ENCODE measurements at places on chromosomes 4 and X.

- no peak for DNase-seq
Measured at GRCh38 chrX:17292111-17292527, 82.9 kb upstream of the NHS start.

DNA sequence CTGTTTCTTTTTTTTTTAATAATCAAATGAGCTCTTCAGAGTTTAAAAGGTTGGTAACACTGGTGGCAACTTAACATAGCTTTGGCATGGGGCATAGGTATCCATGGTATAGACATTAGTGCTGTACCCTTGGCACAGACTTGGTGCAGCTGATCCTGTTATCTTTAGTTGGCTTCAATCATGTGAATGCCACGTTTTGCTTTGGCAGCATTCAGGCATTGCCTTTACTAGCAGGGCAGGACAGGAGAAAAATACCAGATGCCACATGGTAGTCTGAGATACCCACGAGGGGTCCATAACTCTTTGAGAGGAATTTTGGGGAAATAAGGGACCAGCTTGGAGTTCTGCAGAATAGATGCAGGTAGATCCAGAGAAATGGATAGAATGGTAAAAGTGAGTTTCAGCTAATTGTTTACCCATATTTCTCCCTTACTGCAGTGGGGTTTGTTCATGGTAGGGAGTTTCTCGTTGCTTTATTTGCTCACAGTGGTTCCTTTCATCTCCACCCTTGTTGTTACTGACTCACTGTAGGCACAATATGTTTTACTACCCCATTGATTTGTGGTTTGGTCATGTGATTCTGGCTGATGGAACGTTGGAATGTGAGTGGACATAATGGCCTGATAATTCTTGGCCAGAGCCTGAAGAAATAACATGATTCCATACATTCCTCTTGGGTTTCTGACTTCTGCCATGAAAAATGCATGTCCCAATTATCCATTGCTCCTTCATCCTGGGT lies 342.7 kb downstream of the GLUD2 start:
- DNase-seq = no peak

GRCh38 chr4:34108391-34108790 lies 2135.9 kb downstream of the ARAP2 start:
- DNase-seq = no peak

DNA sequence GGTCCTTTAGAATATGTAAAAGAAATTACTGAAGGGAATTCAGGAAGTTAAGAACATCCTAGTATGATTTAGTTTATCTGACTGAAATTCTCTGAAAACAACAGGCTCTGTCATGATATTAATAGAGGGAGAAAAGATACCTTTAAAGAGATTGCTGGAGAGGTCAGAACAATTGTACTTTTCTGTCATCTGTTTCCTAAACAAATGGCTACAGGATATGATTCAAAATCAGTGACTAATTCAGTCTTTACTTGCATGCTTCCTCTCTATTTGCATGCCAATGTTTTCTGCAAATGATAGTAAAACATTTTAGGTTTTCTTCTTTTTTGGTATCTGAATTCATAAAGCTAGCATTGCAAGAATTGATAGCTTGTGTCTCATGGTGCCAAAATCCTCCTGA lies 616.7 kb upstream of the PCDH7 start:
- DNase-seq = no peak

DNA sequence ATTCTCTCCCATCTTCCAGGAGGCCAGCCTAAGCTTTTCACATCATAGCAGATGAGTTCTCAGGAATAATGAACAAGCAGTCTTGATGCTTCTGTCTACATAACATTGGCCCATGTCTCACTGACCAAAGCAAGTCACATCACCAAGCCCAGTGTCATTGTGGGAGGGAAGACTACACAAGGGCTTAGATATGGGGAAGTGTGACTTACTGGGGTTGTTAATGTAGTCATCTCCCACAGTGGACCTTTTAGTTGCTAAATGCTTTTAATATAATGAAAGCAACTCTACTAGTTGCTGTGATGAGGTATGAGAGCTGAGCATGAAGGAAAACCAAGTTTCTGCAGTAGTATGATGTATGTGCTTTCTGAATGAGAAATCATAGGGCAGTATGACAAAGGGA lies 40.5 kb downstream of the TSPAN7 start:
- DNase-seq = no peak

DNA sequence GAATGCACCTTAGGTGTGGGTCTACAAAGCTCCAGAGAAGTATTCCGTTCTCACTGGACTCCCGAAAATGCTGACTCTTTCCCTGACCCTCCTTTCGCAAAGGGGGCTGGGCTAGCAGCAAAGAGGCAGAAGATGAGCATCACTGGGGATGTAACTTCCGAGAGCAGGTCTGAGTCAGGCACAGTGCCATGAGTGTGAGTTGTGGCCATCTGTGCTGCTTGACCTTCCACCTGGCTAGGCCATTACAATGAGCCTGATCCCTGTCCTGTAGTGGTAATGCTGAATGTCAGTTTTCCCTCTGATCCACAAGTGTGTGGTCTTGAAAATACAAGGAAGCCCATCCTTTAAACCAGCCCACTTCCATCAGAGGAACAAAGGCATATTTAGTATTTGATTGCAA lies 479.4 kb downstream of the AFF2 start:
- DNase-seq = no peak

GRCh38 chrX:3545901-3546300 lies 167.5 kb downstream of the PRKX start:
- DNase-seq = no peak

- no peak for DNase-seq
Measured at GRCh38 chrX:14491689-14492088, 37.6 kb upstream of the GLRA2 start.

DNA sequence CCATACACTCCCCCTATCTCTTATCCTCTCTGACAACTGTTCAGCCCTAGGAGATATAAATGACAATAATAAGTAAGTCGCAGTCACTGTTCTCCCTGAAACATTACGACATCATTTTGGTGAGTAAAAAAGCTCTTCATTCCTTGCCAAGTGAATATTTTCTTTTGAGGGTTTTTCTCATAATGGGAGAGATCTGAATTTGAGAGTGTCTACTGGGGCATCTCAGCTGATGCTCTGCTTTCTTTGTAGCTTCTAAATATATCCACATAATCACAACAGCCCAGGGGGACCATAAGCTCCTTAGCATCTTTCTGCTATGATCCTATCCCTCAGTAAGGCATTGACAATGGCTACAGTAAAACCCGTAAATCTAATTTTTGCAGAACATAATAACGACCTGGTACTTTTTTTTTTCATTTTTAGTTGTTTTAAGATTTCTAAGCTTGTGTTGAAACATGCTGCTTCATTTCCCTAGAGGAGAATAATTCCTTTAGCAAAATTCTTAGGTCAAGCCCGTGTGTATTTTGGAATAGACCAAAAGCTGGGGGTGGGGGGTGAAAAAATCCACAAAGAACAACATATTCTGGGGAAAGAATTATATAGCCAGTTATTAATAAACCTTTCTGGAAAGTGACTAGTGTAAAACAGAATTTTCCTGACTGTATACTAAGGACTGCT lies 78.1 kb upstream of the GPM6B start:
- DNase-seq = no peak

- no peak for DNase-seq
Measured at GRCh38 chrX:28901637-28902036, 314.4 kb downstream of the IL1RAPL1 start.

DNA sequence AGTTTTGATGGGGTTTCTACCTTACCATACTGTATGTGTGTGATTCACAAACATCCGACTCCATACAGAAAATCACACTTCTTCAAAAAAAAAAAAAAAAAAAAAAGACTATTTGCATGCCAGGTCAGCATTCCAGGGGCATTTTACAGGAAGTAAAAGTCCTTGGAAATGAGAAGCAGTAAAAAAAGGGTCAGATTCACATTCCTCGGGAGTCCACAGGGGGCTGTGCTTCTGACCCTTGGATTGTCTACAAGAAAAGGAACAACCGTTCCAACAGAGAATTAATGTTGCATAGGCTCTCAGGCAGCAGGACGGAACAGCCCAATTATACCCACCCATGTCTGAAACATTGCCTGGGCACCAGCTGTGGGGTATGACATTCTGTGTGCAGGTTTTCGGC lies 290.3 kb downstream of the LDB2 start:
- no peak for DNase-seq

- DNase-seq = no peak
Measured at GRCh38 chrX:149521438-149521837, 16.3 kb upstream of the IDS start.

- no peak for DNase-seq
Measured at GRCh38 chr4:154574311-154574710, 11.5 kb downstream of the FGB start.

- peak; percentile 56 for DNase-seq
Measured at GRCh38 chrX:70262952-70263567, 3.1 kb upstream of the P2RY4 start.

DNA sequence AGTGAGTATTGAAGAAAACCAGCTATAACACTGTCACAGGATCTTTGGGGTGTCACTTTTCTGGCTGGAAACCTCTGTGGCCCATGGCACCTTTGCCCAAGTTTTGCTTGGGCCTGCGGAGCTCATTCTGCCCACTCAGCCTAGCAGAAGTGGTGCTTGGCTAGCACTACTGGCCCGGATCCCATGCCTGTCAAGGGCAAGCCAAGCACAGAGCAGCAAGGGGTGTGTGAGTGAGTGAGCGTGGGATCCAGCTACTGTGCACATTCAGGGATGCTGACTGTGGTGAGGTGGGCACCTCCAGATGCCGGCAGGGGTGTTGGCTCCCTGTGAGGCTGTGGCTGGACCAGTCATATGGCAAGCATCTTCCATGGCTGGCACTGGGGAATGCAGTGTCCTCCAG lies 55.4 kb upstream of the RASGEF1B start:
- DNase-seq = no peak

GRCh38 chr4:128574706-128575105 lies 234.8 kb upstream of the JADE1 start:
- DNase-seq = peak; percentile 60

GRCh38 chr4:165612936-165613335 lies 234.1 kb downstream of the CPE start:
- DNase-seq = no peak

- DNase-seq = no peak
Measured at GRCh38 chr4:139227729-139228404, 50.8 kb upstream of the ELF2 start.

GRCh38 chrX:12329476-12329875 lies 191.2 kb downstream of the FRMPD4 start:
- no peak for DNase-seq

DNA sequence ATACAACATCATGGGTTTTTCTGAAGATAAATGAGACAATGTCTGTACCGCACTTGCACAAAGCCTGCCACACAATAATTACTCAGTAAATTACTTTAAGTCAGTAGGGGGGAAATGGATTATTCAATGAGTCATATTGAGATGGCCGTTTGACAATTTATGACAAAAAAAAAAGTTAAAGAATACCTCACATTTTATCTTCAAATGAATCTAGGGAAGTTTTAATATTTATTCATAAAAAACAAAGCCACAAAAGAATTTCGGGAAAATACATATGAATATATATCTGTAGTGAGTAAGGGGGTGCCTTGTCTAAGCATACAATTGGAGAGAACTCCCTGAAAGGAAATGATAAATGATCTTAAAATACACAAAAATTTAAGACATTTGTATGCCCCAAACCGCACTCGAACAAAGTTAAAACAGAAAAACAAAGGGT lies 197.0 kb upstream of the SLC7A11 start:
- no peak for DNase-seq

- no peak for DNase-seq
Measured at GRCh38 chr4:105426187-105426897, 47.5 kb downstream of the PPA2 start.

DNA sequence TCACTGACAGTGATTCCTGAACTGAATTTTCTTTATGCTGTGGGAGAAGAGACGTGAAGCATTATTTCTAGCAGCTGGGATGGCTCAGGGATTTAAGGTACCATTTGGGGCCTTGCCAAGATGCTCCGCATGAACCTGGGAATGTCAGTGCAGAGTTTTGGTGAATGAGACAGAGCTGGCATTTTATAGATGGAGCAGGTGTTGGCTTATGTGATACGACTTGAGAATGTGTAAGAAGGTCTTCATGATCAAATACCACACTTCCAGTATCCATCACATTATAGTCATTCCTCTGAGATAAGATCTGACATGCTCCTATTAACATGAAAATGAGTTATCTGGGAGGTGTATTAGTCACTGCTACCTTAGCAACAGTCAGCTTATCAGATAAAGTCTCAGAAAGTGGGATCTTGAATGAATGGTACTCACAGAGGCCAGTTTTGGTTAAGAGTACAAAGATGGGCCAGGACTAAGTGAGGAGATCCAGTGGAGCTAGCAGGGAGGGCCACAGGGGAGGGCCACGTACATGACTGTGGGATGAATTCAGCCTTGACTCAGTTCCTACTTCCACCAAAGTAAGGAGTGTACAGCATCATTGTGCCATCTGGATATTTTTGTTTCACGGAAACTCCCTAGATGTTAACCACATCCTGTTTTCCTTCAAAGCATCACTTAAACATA lies 116.7 kb downstream of the SPCS3 start:
- DNase-seq = no peak

- no peak for DNase-seq
Measured at GRCh38 chr4:26178854-26179253, 142.0 kb upstream of the RBPJ start.

- no peak for DNase-seq
Measured at GRCh38 chr4:80608281-80608980, 272.9 kb downstream of the CFAP299 start.
